Activated naive CD4-positive, alpha-beta T cell treated with anti-CD3 and anti-CD28 coated beads, Interleukin-2, amount 50 U/mL, for 16 hours (primary cell): ENCODE measurements at places on chromosomes 5 and 9.

DNA sequence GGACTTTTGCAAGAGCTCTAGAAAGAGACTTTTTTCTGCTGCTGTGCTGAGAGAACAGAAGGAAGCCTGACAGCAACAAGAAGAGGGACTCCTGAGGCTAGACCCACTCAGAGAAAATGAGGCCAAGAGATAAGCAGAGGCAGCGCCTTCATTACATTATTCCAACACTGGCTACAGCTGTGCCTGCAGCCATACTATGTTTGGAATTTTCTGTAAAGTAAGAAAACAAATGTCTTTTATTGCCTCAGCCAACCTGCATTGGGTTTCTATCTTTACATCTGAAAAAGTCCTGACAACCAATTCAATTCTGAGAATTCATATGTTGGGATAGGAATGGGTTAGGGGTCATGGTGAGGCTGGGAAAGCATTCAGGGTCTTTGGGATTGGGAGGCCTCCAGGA lies 33.7 kb downstream of the FAT2 start:
- no peak for DNase-seq

DNA sequence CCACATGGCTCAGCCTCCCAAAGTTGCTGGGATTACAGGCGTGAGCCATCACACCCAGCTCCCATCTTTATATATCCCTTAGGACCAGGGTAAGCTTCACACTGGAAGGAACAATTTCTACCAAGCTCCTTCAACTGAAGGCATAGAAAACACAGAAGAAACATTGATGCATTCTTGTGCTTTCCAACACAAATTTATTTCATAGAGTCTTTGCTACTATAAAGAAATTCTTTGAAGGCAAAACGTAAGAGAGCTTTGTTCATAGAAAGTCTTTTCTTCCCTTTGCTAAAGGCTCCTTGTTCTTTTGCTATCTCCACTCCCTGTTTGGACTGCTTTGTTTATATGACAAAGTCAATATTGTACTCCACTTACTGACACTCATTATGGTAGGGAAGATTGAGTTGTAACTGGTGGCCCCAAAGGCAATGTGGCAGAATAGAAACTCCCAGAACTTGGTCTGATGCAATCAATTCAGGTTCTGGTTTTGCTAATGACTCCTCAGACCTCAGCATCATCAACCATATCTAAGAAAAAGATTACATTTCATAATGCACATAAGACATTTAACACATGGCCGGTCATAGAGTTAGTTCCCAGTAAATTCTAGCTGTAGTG lies 97.4 kb upstream of the CLINT1 start:
- DNase-seq: no peak

GRCh38 chr5:138875946-138876345 lies 811 bp upstream of the LRRTM2 start:
- no peak for DNase-seq

DNA sequence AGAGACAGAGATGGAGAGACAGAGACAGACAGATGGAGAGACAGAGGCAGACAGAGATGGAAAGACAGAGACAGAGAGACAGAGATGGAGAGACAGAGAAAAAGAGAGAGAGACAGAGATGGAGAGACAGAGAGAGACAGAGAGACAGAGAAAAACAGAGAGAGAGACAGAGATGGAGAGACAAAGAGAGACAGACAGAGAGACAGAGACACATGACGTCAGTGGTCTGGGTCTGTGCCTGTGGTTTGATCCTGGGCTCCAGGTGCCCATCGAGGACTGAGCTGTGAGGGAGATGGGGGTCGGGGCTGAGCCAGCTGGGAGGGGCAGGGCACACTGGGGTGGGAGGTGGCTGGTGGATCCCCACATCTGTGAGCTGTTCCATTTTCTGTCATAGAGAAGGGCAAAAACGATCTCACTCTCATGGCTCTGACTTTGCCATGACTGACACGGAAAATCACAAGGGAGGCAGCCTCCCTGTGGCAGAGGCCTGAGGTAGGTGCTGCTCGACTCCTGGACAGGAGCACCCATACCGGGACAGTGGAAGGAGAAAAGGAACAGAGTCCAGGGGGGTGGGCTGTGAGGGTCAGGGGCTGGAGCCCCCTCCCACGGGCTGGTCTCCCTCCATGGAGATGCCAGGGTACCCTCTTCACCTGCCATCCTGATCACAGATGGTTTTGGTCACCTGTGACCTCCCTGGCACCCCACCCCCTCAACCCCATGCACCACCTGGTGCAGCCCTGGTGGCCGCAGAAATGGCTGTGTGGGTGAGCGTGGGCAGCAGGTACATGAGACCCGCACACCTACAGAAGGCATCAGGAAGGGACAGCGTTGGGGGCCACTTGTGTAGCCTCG lies 28.8 kb downstream of the GLT6D1 start:
- no peak for DNase-seq
